ENCODE measurements at places on chromosomes 16 and 17.

DNA sequence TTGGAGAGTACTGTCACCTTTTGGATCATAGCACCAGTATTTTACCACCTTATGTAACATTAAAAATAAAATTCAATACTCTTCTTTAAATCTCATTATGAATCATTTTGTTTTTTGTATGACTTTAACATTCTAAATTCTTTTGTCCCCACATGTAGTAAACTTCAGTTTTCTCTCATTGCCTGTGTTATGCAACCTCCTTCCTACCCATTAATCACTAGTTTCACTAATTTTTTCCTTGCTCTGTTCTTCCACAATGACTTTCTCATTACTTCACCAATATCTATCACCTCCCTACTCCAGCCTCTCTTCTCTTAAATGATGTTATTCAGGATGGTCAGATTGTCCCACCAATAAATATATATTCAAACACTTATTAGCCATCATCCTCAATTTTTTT, 68.7 kb downstream of the TTC19 start:
- no peak for DNase-seq

DNA sequence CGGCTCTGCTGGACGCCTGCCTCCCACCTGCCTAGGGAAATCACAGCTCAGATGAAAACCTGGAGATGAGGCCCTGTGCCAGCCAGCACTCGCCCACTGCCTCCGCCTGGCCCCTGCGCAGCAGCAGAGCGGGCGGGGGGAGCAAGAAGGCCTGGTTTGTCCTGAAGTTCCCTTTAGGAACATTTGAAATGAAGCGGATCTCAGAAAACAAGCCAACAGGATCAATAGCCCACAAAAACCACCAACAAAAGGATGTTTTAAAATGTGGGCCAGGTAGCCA, 48.0 kb downstream of the RBFOX3 start:
- no peak for DNase-seq

DNA sequence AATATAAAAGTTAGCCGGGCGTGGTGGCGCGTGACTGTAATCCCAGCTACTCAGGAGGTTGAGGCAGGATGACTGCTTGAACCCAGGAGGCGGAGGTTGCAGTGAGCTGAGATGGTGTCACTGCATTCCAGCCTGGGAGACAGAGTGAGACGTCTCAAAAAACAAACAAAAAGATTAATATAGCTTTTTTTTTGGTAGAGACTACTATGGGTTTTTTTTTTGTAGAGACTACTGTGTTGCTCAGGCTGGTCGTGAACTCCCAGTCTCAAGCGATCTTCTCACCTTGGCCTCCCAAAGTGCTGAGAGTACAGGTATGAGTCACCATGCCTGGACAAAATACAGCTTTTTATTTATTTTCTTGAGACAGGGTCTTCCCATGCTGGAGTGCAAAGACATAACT, 20.2 kb downstream of the ZNRF1 start:
- no peak for DNase-seq

DNA sequence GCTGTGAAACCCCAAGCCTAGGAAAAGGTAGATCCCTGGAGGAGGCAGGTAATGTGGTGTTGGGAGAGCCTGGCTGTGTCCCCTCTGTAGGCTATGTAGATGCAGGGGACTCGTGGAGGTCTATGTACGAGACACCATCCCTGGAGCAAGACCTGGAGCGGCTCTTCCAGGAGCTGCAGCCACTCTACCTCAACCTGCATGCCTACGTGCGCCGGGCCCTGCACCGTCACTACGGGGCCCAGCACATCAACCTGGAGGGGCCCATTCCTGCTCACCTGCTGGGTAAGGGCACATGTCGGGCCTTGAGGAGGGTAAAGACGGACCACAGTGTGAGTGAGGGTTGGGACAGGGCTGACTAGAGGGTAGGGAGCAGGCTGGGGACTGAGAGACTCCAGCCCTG, 12.0 kb downstream of the ACE start:
- DNase-seq, result no peak

- no peak for DNase-seq
These were observed 262.3 kb downstream of the SOX9 start for GRCh38 chr17:72382971-72383722.

DNA sequence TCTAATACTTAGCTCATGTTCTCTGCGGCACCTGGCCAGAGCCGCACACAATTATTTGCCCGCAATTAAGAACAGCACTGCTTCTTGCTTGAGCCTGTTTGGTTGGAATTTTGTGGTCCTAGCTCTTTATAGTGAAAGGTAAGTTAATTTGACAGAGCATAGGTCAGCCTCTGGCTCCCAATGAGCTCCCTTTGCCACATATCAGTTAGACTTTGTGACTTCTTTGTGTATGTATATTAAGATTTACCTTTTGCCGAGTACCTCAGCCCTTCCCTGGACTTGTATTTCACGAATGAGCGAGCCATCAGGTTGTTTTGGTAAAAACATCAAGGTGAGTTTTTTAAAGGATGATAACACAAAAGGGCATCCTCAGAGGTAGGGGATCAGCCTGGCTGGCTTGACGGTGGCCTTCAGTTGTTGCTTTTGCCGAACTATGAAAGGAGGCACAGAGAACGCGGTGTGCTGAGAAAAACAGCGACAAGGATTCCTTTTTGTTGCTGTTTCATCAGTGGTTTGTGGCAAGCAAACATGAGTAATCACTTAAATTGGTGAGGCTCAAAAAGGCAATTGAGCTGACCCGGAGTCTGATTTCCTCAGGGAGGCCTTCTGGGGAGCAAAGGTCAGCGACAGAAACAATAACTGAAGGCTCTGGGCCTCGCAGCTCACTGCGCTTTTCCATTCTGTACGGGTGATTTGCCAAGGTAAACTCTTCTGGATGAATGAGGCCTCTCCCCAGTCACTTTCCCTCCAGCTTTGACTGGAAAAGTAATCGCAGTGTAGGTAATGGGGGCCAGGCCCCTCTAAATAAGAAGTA, 163.6 kb downstream of the HS3ST3A1 start:
- no peak for DNase-seq

DNA sequence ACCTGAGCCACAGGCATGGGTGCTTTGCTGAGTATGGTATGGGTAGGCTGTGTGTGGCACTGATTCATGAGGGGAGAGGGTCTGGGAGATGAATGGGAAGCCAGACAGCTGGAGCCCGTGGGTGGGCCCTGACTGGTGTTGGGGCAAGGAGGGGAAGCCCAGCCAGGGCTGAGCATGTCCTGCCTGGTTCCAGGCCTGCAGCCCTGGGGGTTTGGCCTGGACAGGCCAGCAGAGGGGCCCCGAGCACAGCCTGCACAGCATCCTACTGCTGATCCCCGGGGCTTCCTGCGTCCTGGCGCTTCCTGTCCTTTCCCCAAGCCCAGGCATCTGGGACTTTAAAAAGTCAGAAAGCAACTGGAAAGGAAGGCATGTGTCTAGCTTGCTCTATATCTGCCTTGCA, 4.6 kb upstream of the MVD start:
- no peak for DNase-seq

DNA sequence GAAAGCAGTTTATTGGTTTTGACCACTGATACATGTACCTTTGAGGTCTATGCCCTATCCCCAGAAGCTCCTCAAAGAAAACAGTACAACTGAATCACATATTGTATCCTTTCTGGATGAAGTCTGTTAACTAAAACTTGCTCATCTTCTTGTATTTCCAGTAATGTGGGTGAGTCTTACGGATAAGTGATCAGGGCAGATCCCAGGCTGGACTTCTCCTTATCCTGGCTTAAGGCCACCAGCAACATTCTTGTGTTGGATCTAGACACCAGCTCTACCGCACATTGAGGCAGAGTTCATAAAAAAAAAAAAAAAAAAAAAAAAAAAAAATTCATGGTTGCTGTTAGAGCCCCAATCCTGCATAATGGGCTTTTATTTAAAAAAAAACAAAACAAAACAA, 536.7 kb upstream of the HSBP1 start:
- DNase-seq, result no peak

DNA sequence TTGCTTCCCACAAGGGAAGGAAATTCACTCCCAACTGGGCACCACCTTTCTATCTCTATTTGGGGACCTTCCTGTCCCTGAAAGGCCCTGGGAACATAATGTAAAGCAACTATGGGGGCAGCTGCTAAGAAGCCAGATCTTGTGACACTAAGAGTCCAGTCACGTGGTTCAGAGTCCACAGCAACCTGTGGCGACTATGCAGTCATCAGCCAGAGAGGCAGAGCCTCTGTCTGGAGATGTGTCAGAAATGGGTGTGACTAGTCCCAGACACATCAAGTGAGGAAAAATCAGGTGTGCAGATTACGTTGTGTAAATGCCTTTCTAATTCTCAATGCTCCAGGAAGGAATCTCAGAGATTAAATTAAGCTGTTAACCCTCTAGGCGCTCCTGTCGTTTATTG, 26.6 kb upstream of the SKAP1 start:
- no peak for DNase-seq

DNA sequence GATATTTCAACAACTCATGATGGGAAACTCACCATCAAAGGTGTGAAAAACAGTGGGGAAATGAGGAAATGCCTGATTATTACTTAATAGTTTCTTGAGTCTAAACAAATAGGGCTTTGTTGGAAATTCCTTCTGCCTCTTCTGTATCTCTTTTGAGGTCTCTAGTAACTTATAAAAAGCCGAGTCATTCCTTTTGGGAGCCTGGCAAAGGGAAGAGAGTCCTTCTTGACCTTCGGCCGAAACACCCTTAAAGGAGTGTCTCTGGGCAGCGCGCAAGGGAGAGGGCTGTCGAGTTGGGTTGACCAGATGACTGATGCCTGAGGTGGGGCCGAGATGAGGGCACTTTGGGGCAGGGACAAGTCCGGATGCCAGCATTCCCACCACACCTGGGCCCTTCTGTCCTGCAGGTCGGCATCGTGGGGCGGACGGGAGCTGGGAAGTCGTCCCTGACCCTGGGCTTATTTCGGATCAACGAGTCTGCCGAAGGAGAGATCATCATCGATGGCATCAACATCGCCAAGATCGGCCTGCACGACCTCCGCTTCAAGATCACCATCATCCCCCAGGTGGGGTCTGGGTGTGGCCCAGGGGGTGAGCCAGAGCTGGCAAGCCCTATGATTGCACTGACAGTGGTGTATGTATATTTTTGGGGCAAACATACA, 89.2 kb downstream of the ABCC6 start:
- DNase-seq, result no peak

GRCh38 chr17:7627250-7628121, at the start of gene SAT2:
Gene SAT2, minus strand, starts transcription at chr17:7627821. Its CDS starts 186 bp downstream, at chr17:7627635.
- peak; percentile 77 for DNase-seq

DNA sequence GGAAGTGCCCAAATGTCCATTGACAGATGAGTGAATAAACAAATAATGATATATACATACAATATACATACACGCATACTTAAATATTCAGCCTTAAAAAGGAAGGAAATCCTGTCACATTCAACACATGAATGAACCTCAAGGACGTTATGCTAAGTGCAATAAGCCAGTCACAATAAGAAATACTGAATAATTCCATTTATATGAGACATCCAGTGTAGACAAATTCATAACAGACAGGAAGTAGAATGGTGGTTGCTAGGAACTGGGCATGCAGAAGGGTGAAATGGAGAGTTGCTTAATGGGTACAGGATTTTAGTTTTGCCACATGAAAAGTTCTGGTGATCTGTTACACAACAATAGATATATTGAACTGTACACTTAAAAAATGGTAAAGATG, 8.8 kb upstream of the ITGB4 start:
- no peak for DNase-seq

GRCh38 chr17:57861790-57862693, 12.2 kb upstream of the MRPS23 start:
- DNase-seq, result no peak

DNA sequence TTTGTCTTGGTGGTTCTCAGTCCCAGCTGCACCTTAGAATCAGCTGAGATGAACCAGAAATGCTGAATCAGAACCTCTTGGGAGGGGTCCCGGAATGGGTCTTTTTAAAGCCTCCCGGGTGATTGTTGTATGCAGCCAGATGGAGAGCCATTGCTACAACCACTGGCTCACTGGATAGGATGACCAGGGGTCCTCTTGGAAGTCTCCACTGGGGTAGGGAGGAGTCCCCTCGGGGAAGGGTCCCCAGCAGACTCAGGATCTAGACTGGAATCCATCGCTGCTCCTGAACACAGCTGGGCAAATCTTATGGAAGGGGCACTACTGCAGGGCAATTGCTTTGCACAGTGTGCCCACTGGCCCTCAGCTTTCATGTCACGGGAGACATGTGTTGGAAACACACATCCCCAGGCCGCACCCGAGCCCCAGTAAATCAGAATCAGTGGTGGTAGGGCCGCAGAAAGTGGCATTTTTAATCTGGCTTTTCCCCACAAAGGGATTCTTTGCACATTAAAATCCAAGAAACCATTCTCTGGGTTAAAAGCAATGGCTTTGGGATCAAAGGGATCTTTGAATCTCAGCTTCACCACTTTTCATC, 117.3 kb downstream of the IRX5 start:
- no peak for DNase-seq

- DNase-seq, result no peak
These were observed 22.3 kb downstream of the CD300LF start for GRCh38 chr17:74690409-74690825.

- no peak for DNase-seq
These were observed 14.8 kb upstream of the KPNB1 start for GRCh38 chr17:47634870-47635269.

- DNase-seq, result no peak
These were observed 14.8 kb downstream of the DNAI2 start for GRCh38 chr17:74288785-74289184.

- DNase-seq, result no peak
These were observed 3.5 kb upstream of the RNF43 start for GRCh38 chr17:58420827-58421226.

GRCh38 chr16:31513884-31514283, 5.7 kb upstream of the RUSF1 start:
- no peak for DNase-seq

- DNase-seq, result no peak
These were observed 1208.6 kb downstream of the CDH11 start for GRCh38 chr16:63913290-63913689.

- DNase-seq, result no peak
These were observed 8.1 kb downstream of the CYGB start for GRCh38 chr17:76529224-76530094.

- no peak for DNase-seq
These were observed 39.7 kb downstream of the NUP93 start for GRCh38 chr16:56769677-56770076.

DNA sequence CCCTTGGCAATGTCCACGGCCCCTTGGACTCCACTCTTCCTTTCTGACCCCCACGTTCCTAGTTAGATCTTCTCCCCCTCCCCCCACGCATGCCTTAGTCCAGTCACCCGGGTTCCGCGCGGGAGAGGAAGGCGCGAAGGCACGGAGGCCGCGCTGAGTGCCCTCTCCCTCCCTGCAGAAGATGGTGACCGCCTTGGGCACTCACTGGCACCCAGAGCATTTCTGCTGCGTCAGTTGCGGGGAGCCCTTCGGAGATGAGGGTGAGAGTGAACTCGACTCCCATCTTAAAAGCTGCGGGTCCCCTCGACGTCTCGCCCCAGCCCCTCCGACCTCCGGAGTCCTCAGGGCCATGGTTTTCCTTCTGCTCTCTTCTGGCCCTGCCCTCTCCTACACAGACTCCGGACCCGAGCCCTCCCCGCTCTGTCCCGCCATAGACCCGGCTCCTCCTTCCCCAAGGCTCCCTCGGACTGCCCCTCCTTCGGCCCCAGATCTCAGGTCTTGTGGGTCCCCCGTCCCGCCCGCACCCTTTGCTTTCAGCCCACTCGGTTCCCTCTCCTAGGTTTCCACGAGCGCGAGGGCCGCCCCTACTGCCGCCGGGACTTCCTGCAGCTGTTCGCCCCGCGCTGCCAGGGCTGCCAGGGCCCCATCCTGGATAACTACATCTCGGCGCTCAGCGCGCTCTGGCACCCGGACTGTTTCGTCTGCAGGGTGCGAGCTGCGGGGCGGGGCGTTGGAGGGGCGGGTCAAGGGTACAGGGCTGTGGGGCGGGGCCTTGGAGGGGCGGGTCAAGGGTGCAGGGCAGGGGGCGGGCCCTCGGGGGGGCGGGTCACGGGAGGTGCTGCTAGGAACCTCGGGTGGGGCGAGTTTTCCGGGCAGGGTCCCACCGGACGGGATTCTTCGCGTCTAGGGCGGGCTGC, 4.6 kb downstream of the TGFB1I1 start:
- peak; percentile 90 for DNase-seq

Measured in activated CD4-positive, alpha-beta T cell treated with anti-CD3 and anti-CD28 coated beads for 24 hours (primary cell).